ENCODE measurements at places on chromosomes 6 and 20.

DNA sequence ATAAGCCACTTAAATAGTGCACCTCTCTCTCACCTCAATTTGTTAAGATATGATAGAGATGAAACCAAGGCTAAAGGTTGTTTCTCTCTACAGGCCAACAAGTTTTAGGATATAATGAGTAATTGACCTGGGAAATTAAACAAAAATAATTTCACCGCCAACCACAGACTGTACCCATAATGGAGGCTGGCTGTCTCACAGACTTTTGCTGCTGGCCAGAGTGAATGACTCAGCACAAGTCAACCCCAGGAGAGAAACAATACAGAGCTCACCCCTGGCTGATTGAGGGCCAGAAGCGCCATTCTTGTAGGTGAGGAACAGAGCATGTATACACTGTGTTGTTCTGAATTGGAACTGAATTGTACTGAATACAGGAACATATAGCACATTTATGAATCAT lies 99.9 kb downstream of the CAP2 start:
- no peak for DNase-seq

DNA sequence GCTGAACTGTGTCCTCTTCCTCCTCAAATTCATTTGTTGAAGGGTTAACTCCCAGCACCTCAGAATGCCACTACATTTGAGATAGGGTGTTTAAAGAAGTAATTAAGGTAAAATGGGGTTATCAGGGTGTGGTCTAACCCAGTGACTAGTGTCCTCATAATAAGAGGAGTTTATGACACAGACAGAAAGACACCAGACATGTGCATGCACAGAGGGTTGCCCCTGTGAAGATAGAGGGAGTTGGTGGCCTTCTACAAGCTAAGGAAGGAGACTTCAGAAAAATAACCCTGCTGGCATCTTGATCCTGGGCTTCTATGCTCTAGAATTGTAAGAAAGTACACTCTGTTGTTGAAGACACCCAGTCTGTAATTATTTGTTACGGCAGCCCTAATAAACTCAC lies 24.9 kb upstream of the EDN1 start:
- DNase-seq: no peak

- DNase-seq: no peak
Measured at GRCh38 chr6:87628881-87629280, 38.9 kb downstream of the ORC3 start.

- no peak for DNase-seq
Measured at GRCh38 chr20:1333462-1334369, 4.8 kb upstream of the SDCBP2 start.

DNA sequence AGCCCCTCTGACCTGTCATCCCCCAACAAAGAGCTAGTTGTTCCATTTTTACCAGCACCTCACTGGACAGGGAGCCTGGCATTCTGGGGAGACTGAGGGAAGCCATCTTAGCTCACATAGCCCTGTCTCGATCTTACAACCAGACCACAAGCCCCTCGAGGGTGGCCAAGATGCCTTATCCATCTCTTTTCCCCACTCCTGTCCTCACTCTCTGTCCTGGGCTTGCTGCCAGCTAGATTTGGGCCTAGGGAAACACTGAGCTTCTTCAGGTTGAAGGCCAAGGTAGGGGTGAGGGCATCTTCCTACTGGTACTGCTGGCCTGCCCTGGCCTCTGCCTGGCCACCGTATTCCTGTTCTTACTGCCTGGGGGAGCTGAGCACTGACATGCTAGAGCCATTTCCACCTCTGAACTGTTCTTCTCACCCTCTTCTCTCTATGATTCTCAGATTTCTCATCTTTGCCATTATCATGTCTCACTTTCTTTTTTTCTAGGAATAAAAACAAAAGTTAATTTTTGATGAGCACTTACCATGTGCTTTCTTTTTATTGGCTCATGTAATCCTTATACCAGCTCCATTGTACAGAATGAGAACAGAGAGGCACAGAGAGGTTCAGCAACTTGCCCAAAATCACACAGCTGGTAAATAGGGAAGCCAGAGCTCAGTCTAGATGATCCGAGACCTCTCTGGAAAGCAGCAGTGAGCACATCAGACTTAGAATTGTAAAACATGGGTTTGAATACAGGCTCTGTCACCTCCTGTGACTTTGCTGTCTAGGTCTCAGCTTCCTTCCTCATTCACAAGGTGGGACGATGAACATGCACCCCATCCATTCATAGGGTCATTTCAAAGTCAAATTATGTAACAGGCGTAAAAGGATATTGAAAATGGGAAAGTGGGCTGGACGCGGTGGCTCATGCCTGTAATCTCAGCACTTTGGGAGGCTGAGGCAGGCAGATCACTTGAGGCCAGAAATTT lies 28.7 kb downstream of the FGD2 start:
- DNase-seq: no peak

GRCh38 chr20:24166123-24166381 lies 177.5 kb upstream of the GGTLC1 start:
- no peak for DNase-seq

GRCh38 chr20:18537651-18538050 lies 29.6 kb upstream of the SMIM26 start:
- no peak for DNase-seq

DNA sequence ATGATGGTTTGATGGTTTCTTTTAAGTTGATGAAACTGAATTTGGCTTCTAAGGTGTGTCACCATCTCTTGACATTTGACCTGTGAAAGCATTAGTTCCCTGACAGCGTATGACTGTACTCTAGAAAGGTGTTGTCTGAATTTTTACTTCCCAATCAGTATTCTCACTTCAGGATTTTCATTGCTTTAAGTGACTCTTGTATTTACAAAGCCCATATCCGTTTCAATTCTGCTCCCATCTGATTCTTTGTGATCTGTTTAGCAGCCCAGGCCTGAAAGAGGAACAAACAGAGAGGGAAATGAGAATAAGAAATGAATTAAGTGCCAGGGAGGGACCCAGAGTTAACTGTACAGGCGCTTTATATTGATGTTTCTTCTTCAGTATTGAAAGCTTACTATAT lies 73.7 kb downstream of the FARS2 start:
- no peak for DNase-seq

DNA sequence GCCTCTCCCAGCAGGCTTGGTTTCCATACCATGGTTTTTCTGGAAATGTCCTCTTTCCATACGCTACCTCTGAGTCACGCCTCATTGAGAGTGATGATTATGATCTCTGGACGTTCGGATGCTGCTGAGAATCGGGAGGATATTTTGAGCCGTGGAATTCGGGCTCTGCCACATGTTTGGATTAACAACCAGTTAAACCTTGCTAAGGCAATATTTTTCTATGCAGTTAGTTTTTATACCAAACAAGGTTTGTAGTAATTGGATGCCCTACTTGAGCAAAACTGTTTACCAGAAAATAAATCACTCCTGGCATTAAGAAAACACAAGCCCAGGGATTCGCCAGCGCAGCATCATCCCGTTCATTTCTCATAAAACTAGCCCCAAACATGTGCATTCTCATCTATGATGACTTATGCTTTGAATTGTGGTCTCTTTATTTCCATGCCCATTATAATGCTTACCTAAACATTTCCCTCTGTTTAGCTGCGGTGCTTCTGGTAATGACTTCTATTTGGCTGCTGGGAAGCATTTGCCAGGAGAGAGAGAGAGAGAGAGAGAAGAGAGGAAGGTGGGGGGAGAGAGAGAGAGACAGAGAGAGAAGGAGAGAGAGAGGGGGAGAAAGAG lies 198.9 kb downstream of the CLIC5 start:
- no peak for DNase-seq

- DNase-seq: no peak
Measured at GRCh38 chr20:5073660-5074231, 46.0 kb downstream of the PCNA start.

- no peak for DNase-seq
Measured at GRCh38 chr20:63518351-63518861, 2.2 kb upstream of the PPDPF start.
